ENCODE measurements at places on chromosomes 4 and X.
A peak's percentile ranks its signal among the peaks of the same experiment; 100 is the strongest.

- DNase-seq = peak; percentile 35
Observed at GRCh38 chrX:119757979-119758730, at the start of gene SOWAHD. TSS of gene SOWAHD (plus strand) at chrX:119758588. CDS start at chrX:119758668, 80 bp downstream.

DNA sequence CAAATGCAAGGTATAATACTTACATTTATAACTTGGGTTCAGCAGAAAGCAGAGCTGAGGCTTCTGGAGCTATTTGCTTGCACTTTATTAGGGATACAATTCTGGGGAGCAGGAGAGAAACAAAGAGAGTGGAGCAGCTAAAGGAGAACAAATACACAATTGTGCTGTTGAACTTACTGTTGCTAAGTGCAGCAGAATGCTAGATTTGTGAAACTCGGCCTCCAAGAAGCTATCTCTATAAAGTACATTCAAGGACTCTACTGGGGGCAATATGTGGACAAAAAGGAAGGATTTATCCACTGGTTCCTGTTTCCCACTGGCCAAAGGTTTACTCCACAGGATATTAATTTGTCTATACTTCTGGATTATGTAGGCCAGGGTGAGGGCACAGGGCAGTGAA is 86.8 kb downstream of the PPP1R2C start:
- DNase-seq = no peak

DNA sequence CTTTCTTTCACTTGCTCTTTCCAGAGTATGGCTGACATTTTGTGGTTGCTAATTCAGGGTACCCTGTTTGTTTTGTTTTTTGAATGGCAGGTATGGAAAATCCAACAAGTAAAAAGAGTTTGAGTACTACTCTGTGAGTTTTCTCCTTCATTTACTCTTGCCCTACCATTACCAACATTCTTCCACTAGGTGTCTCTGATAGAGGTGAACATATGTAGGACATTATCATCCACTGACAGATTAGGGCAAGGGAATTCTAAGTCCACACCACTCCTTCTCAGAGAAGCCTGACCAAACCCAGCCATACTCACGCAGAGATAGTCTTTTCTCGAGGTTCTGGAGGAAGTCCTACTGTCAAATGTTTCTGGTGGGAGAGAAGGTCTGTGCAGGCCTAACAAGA is 36.7 kb upstream of the HDAC8 start:
- DNase-seq = no peak

DNA sequence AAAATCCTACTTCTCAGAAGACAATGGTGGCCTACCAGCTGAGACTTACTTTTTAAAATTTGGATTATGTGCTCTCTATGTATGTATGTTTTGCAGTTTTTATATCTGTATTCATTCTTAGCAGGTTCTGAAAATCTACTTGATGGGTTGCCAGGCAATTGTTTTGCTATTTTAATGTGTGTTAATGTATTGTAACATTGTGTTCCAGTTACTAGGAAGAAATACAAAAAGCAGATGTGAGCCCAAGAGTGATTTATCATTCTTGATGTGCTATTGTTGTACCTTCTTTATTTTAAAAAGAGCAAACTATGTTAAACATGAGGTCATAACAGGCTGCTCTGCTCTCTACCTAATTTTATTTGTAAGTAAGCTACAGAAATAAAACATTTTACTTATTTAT is 81.9 kb downstream of the REPS2 start:
- DNase-seq = no peak

DNA sequence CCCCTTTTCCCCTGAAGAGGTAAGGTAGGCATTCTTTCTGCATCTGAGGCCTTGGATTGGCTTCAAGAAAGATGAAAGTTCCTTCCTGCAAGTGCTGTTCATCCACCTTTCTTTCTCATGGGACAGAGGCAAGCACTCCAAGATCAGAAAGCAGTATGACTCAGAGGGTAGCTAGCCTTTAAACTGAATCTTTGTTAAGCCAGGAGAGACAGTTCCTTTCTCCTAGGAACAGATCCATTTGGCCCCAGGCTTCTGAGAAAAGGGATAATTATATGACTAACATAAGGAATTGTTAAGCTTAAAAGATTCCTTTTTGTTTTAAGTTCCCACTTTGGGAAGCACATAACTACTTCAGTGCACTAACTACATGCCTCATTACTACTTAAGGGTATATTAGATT is 192.0 kb downstream of the PPP3CA start:
- no peak for DNase-seq

GRCh38 chrX:129540068-129540653 is at the start of gene OCRL:
TSS of gene OCRL (plus strand) at chrX:129540259. CDS start at chrX:129540440, 181 bp downstream.
- peak; percentile 37 for DNase-seq

- DNase-seq = no peak
Observed at GRCh38 chrX:74280759-74281158, 23.2 kb upstream of the ZCCHC13 start.

- DNase-seq = no peak
Observed at GRCh38 chr4:7960790-7961655, 21.4 kb upstream of the AFAP1 start.

DNA sequence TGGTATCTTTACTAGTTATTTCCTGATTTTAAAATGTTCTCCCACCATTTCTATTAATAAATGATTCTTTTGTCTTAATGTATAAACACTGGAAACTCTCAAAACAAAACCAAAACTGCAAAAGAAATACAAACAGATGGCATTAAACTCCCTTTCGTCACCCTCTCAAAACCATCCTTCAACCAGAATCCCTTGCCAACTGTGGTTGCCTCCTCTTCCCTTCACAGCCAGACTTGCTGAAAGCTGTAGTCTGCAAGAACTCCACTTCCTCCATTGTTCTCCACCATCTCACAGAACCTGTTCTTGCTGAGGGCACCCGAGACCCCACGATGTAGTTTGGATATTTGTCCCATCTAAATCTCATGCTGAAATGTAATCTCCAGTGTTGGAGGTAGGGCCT is 96.5 kb downstream of the WWC2 start:
- no peak for DNase-seq

DNA sequence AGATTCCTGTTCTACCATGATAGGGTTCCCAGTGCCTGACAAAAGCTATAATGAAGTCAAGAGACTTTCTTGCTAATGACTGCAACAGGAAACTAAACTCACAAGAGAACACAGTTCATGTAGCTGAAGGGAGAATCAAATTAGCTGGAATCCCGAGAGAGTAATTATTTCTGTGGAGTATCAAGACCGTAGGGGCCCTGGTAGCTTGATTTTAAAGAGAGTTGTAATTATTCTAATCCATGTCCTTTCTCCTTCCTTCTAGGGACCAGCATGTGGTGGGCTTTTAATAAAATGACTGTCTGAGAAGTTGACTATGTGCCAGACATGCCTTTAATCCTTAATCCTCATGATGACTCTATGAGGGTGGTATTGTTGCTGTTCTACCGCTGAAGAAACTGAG is 1.7 kb upstream of the TRPC5OS start:
- DNase-seq = no peak

DNA sequence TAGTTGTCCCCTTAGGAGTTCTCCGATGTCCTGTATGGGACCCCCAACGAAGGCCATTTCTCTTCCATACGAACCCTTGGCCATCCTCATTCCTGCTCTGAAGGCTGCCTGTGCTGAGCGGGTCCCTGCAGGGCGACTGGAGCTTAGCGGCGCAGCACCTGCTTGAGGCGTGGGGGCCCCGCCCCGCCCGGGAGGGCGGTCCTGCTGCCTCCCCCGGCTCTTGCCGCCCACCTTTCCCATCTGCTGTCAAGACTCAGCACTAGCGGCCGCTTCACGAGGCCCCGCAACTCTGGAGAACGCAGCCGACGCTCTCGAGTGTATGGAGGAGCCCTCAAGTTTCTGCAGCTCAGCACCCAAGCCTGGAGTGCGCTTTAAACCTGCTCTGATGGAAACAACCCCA is 197.7 kb downstream of the TRIML1 start:
- no peak for DNase-seq

DNA sequence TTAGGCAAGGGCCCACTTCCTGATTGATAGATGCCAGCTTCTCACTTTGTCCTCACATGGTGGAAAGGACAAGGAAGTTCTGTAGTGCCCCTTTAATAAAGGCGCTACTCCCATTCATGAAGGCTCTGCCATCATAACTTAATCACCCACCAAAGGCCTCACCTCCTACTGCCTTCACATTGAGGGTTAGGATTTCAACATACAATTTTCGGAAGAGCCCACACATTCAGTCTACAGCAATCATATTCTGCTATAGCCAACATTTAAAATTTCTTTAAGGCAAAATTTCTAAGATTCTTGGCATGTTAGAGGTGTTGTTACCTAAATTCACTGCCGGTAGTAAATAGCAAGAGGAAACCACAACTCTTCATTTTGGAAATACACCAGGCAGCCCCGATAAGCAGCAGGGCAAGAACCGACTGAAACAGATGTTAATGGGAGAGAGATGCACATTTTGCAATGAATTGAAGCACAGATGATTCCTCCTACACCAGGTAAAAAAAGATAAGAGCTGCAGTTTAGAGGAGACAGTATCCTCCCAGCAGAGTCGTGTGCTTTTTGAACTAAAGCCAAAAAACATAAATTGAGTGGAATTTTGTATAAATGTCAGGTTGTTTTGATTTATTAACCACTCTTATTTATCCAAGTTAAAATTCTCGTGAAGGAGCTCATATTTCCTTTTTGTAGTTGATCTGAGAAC is 594.9 kb downstream of the KCTD8 start:
- DNase-seq = no peak

- DNase-seq = no peak
Observed at GRCh38 chr4:150863456-150863855, 151.6 kb downstream of the LRBA start.

GRCh38 chr4:123786920-123787319 is 390.3 kb downstream of the SPRY1 start:
- DNase-seq = no peak

GRCh38 chr4:25809996-25810395 is 52.8 kb downstream of the SEL1L3 start:
- DNase-seq = no peak

- DNase-seq = no peak
Observed at GRCh38 chr4:142844782-142845181, 1.3 kb downstream of the INPP4B start.

- no peak for DNase-seq
Observed at GRCh38 chr4:107736037-107736436, 16.0 kb upstream of the PAPSS1 start.

DNA sequence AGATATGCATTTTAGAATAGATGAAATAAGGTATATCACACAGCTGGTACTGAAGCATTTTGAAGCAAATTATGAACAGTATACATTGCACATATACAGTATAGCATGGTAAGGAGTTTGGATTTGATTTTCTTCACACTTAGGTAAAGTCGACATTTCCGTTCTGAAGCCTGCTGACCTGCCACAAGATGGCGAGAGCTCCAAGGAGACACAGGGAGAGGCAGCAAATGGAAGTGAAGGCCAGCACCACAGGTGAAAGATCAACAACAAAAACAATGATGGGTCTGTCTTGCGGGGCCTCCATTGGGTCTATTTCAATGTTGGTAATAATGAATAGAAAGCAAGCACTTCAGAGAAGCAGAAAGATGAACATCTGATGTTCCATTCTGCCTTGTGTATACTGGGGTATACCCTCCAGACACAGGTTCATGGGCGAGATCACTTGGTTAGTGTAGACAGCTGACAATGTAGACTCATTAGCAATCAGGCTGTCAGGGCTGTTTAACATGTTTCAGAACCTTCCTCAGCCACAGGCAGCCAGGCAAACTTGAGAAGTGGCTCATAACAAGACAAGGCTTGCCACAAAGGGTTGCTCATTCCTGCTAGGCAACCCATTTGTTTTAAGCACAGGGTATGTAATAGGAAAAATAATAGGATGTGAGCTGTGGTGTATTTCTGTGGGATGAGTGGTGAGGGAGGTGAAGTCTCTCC is 21.4 kb upstream of the NOX1 start:
- DNase-seq = no peak

- no peak for DNase-seq
Observed at GRCh38 chr4:8330821-8331574, 61.4 kb downstream of the HTRA3 start.

DNA sequence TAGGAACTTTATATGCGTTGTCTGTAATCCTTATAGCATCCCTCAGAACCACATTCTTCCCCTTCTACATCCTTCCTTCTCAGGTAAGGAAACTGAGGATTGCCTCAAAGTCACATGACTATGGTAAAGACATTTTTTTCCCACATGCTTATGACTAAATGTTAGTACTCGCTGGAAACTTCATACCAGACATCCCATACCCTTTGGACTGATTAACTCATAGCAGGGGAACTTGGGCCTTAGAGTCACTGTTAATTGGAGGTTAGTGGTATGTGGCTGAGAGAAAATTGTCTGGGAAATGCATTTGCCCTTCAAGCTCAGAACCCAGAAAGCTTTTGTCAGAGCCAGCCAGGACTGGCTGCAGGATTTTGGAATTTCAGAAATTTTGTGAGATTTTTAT is 155.0 kb downstream of the RELL1 start:
- DNase-seq = no peak
